Breast epithelium (tissue), 4 donors: ENCODE measurements at places on chromosomes 3 and 15. TPM values are rescaled to one million over a fixed set of nuclear protein-coding genes. Genes with fewer than 3 reads are reported as not detected.

DNA sequence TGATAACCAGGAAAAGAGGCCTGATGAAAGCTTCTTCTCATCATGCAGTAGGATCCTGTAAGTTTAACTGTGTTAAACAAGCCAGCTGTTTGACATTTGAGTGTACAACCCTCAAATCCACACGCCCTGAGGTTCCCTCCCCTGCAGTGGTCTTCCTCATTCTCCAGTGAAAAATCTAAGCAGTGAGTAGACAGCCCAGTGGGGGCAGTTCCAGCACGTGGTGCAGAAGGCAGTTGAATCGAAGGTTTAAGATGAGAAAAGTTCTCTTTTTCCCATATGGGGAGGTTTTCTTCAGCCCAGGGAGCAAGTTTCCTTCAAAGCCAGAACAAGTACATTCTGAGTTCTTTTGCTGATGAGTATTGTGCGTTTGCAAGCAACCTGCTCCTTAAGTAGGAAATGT is 174.5 kb downstream of the NR2F2 start:
- DNase-seq, result no peak

DNA sequence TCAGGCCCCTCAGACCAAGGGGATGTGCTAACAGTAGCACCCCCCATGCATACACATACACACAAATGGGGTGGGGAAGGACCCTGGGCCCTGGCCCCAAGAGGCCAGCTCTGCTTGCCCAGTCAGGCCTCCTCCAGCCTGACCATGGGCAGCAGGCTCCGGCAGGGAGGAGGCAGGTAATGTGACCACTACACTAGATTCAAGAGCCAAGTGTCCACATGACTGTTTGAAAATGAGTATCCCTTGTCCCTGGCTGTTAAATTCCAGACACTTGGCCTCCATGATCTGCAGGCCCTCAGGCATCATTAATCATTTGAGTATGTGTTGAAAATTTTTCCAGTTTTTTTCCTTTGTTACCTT is 13.9 kb upstream of the GNAI2 start:
- DNase-seq, result no peak

- no peak for DNase-seq
These were observed 56.7 kb downstream of the RPL22L1 start for GRCh38 chr3:170813266-170813665.

Gene KLF15
- total RNA-seq, result 129 TPM

- no peak for DNase-seq
These were observed at the start of gene ASB14 for GRCh38 chr3:57292159-57292896. Gene ASB14, minus strand, starts transcription at chr3:57292685. Its CDS starts 652 bp downstream, at chr3:57292033.
